ENCODE measurements at places on chromosomes 5 and 9.

GRCh38 chr5:82601077-82601476 lies 322.9 kb upstream of the RPS23 start:
- no peak for DNase-seq

GRCh38 chr9:8391566-8391965 lies 592.0 kb upstream of the DMAC1 start:
- DNase-seq = no peak

DNA sequence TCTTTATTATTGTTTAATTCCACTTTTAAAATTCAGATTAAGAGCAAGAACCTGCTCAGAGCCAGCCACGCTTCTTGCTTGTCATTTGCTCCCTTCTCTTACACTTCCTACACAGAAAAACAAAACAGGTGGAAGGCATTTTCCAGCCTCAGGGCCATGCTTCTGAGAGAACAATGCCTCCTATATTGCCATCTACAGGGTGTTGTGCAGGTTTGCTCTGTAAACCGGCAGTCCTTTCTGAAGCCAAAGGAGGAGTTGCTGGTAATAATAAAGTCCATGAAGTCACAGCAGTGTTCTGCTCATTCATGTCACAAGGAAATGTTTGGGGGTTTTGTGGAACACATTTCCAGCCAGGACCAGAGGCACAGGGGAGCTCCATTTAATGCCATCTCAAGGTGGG lies 16.1 kb upstream of the PRLR start:
- peak; percentile 28 for DNase-seq

DNA sequence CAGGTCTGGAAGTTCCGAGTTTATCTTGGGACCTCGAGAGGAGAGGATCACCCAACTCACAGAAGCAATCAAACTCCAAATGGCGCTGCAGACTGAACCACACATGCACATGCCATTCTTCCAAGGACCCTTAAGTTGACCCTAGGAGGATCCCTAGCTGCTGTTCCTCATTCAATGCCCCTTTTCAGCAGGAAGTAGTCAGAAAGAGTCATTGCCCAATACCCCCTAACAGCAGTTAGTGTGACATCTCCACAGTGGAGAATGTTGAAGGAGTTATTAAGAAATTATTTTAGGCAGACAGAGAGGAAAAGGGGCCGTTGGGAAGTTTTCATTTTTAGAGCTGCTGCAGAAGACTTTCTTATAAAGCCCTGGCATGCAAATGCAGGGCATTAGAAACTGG lies 229.9 kb upstream of the DAB2 start:
- DNase-seq = no peak

GRCh38 chr5:153470736-153471135 lies 19.7 kb upstream of the GRIA1 start:
- no peak for DNase-seq

- no peak for DNase-seq
Observed at GRCh38 chr9:127140181-127140580, 17.7 kb upstream of the ANGPTL2 start.

DNA sequence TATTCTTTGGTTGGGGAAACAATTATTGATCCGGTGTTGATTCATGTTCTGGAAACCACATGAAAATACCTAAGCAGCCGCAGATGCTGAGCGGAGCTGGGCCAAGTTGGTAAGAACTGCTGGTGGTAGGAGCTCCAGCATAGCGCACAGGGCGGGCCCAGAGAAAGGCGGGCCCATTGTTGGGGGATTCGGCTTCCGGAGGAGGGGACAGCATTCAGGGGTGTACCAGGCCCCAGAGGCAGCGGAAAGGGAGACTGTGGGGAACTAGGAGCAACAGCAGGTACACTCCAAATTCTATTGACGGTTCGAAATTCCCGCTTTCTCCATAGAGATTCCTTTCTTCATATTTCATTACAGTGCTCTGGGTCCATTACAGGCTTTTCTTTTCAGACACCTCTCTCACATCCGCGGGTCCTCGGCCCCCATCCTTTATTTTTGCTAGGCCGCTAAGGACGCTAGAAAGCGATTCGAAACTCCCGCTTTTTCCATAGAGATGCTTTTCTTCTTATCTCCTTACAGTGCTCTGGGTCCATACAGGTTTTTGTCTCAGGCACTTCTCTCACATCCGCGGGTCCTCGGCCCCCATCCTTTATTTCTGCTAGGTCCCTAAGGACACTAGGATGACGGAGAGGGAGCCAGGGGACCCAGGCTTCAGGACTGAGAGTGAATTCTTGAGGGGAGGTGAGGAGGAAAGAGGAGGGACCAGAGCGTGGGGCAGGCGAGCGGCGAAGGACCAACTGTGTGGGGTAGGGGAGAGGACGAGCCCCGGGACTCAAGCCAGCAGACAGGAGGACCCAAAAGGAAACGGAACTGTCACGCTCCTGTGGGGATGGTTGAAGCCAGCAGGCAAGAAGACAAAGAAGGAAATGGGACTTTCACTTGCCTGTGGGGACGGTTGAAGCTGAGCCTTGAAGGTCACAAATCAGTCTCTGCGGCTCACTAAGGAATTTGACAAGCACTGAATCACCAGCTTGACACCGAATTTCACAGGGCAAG lies at the start of gene CCDC152:
Gene CCDC152 (plus strand): TSS at position 213 of the 996 bp plus-strand sequence. CDS start 2,304 bp downstream, outside the sequence.
- DNase-seq = peak; percentile 75

DNA sequence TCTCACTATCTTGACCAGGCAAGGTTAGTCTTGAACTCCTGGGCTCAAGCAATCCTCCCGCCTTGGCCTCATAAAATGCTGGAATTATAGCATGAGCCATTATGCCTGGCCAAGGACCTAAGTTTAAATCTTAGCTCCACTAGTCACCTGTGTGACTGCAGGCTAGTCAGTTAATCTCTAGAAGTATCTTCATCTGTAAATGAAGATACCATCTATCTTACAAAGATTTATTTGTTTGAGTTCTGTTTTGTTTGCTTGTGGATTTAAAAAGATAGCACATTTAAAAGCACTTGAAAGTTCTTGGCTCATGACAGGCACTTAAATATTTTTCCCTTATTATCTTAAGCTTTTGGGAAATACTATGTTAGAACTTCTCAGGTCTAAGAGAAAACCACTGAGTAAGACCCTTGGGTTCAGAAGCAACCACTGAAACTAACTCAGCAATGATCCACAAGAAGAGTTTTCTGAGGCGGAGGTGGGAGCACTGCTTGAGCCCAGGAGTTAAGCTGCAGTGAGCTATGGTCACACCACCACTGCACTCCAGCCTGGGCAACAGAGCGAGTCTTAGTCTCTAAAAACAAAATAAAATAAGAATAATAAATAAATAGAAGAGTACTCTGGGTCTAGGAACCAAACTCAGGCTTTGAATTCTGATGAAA lies 19.1 kb downstream of the TMEM245 start:
- DNase-seq = no peak

- no peak for DNase-seq
Observed at GRCh38 chr5:74957906-74958305, 91.7 kb upstream of the FAM169A start.

GRCh38 chr5:69492391-69492922 lies at the start of gene OCLN:
OCLN (plus strand) TSS chr5:69492790; CDS start chr5:69504245, 11,455 bp downstream.
- DNase-seq = peak; percentile 26

DNA sequence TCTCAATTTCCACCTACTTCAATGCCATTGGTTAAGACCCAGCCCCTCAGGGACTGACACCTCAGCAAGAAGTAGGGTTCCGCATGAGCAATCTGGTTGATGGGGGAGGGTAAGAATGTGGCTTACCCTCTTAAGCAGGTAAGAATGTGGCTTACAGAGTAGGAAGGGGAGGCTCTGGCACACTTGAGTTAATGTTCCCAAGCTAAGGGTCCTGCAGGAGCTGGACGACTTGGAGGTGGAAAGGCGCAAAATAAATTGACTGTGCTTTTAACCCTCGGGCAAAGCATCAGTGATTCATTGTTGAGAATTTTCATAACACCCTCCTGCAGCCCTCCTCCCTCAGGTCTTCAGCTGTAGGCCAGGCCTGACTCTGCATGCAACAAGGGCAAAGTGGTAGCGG lies 24.9 kb upstream of the ADRA1B start:
- DNase-seq = no peak

- DNase-seq = peak; percentile 78
Observed at GRCh38 chr9:97468658-97469448, 32.6 kb upstream of the TMOD1 start.

- DNase-seq = no peak
Observed at GRCh38 chr5:92912283-92912682, 668.7 kb downstream of the NR2F1-AS1 start.

- DNase-seq = no peak
Observed at GRCh38 chr9:109010746-109011145, 2.6 kb downstream of the CTNNAL1 start.

DNA sequence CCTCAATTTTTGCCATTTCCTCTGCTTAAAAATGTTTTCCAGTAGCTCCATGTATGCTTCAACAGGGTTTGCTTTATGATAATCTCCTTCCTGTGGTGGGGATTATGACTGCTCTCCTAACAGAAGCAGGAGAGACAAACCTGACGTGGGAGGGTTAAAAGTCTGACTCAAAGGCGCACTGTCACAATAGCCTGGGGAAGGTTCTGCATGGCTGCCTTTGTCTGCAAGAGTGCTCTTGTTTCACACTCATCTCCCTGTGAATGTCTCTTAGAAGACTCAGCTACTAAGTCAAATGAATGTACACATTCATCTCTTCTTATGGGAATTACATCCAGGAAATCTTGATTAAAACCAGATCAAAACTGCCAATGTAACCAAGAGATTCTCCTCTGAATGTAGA lies 90.9 kb upstream of the MTAP start:
- no peak for DNase-seq

DNA sequence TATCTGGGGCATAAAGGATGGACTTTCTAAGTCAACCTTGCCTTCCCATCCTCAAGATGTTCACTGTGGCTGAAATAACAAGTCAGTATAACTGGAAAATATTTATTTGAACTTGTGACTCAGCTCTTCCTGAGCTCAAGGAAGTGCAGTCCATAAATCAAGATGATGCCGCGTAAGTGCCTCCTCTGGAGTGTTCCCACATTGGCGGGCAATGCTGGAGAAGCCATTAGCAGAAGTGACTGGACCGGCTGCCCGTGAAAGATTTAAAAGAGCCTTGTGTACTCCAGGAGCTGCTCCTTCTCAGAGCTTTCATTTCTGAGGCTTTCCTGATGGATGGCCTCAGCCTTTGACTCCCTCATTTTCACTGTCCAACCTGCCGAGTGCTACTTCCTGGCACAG lies 17.4 kb downstream of the TMOD1 start:
- DNase-seq = no peak

GRCh38 chr5:94362857-94363256 lies 255.5 kb downstream of the KIAA0825 start:
- DNase-seq = no peak

- peak; percentile 37 for DNase-seq
Observed at GRCh38 chr5:33441241-33442177, 744 bp downstream of the TARS1 start.

DNA sequence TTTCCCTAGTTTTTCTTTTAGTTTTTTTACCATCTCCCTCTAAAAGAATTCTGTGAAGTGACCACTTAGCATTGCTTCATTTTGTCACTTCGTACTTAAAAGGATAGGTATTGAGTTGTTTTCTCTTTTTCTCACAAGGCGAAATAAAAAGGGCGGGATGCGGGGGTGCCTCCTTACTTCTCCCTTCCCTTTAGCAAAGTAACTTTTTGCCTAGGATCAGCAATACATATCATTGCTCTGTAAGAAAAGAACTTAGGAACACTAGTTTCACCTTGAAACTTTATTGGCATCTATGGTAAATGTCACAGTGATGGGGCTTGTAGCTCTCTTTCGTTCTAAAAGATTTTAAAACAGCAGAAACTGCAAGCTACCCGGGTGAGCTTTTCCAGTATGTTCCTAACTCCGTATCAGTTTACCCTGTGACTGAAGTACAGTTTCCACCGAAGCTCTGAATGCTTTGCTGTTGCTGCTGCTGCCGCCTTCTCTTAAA lies 4.1 kb downstream of the PRDM6 start:
- DNase-seq = no peak

GRCh38 chr5:52269859-52270258 lies 517.9 kb upstream of the ITGA1 start:
- DNase-seq = no peak

DNA sequence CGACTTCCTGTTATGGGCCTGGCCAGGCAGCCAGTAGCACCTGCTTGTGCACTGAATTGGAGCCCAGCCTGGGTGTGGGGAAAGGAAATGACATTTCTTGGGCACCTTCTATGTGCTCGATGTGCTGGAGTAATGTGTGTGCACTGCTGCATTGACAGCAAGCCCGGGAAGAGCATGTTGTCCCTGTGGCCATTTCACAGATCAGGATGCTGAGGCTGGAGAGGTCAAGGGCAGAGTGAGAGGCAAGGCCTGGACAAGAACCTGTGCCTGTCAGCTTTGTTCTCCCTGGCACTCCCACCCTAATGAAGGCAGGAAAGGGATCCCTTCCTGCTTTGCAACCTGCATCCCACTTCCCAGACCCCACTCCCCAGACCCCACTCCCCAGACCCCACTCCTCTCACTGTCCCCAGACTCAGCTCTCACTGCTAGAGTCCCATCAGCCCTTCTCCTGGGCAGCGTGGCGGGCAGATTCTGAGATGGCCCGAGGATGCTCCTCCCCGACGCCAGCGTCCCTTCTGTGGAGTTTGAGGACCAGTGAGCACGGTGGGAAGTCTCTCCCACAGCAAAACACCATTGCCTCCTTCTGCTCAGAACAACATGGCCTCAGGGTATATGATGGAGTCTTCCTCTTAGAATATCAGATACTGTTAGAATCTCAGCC lies 49.6 kb downstream of the BARX1 start:
- DNase-seq = no peak

DNA sequence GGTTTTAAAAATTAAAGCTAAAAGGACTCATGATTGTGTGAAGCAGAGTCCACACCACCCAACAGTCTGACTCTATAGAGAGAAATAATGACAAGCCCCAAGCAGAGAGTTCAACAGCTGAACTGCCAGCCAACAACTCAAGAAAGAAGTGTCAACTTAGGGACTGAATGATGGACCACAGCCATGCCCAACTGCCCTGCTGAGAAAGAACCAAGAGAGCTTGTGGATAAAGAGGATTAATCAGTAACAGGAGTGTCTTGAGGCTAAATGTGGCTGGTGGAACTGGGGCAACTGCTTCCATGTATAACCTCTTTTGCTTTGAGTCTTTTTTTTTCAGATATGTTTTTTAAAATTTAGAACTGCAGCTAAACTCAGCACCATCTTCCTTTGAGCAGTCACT lies 109.3 kb downstream of the HSD17B3 start:
- DNase-seq = no peak

- DNase-seq = no peak
Observed at GRCh38 chr5:115888027-115888426, 46.3 kb downstream of the AP3S1 start.

GRCh38 chr9:16303506-16303905 lies 567.0 kb downstream of the BNC2 start:
- DNase-seq = no peak

Measured in SK-N-DZ (cell line).